Activated CD4-positive, alpha-beta T cell treated with anti-CD3 and anti-CD28 coated beads, Interleukin-2, amount 50 U/mL, for 1 hour (primary cell): ENCODE measurements at places on chromosomes 3 and 15.

DNA sequence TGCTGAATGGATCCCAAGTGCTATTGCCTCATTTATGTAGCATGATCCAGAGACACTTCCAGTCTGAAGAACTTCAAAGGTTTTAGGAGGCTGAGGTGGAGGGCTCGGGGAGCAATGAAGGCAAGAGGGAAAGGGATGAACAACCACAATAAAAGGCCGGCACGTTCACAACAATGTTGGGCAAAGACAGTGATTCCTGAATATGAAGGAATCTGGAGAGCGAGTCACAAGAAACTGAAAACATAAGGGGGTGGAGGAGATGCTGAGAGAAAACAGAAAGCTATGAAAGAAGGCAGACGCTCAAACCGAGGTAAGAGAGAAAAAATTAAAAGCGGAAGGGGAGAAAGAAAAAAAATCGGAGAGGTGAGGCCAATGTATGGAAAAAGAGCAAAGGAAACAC is 120.1 kb downstream of the GREM1 start:
- DNase-seq = no peak

DNA sequence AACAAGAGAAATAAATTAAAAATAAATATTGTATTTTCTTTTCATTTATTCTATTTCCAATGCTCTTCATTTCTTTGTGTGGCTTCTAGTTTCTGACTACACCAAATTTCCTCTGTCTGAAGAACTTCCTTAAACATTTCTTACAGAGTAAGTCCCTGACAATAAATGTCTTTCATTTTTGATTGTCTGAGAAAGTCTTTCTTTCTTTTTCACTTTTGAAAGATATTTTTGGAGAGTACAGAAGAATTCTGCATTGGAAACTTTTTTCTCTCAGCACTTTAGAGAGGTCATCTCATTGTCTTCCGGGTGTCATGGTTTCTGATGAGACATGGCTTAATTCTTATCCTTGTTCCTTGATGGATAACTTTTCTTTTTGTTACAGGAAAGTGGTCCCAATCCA is 119.6 kb downstream of the MOBP start:
- no peak for DNase-seq

GRCh38 chr3:13235079-13235478 is 161.8 kb upstream of the IQSEC1 start:
- no peak for DNase-seq

DNA sequence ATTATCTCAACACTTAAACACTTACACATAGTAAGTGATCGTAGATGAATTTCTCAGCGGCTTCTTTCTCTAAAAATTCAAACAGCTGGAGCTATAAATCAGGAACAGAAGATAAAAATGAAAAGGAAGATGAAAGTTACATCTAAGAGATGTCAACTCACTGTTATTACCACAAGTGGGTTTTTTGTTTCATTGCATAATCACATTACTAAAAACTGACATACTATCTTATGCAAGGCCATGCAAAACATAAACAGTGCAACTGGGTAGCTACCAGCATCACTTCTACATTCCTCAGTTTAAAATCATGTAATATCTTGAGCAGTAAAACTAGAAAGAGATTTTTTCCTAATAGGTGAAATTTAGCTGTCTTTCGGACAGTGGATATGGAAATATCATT is 14.9 kb downstream of the MINDY4B start:
- DNase-seq = no peak

DNA sequence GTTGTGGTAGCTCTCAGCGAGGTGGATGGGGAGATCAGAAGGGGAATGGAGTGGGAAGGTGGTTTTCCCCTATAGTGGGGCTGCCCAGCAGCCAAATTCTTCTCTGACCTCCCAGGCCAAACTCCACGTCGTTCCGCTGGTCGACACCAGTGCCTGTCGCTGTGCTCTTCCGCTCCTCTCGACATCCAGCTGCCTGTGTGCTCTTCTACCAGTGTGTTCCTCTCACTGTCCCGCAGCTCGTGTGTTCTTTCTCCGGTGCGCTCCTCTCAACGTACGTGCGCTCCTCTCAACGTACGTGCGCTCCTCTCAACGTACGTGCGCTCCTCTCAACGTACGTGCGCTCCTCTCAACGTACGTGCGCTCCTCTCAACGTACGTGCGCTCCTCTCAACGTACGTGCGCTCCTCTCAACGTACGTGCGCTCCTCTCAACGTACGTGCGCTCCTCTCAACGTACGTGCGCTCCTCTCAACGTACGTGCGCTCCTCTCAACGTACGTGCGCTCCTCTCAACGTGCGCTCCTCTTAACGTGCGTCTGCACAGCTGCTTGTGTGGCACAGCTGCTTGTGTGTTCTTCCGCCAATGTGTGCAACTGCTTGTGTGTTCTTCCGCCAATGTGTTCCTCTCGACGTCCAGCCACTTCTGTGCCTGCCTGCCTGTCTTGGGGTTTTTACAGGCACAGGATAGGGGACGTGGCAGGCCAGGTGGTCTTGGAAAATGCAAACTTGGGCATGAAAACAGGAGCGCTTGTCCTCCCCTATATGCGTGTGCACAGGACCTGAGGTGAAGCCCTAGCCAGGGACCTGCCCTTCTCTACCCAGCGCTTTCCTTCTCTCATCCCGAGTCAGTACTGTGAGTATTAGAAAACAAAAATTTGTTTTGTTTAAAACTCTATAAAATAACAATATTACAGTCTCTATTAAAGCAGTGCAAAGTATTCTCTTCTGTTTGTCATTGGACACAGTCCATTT is 991.1 kb downstream of the GBE1 start:
- DNase-seq = no peak

DNA sequence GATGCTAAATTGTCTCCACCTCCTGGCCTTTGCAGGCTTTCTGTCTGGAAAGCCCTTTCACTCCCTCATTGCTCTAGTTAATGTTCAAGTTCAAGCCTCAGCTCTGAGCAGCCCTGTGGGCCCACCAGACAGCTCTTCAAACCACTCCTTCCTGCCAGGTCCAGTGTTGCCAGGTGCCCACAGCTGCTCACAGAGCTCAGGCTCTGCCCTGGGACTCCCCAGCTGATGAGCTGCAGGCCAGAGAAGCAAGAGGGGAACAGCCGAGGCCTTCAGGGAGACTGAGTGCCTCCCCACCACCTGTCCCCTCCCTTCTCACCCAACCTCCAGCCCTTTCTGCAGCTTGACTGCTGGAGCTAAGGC is 1.3 kb upstream of the ZBTB47 start:
- DNase-seq = no peak

- no peak for DNase-seq
Observed at GRCh38 chr3:142987080-142987700, 14.2 kb upstream of the U2SURP start.

DNA sequence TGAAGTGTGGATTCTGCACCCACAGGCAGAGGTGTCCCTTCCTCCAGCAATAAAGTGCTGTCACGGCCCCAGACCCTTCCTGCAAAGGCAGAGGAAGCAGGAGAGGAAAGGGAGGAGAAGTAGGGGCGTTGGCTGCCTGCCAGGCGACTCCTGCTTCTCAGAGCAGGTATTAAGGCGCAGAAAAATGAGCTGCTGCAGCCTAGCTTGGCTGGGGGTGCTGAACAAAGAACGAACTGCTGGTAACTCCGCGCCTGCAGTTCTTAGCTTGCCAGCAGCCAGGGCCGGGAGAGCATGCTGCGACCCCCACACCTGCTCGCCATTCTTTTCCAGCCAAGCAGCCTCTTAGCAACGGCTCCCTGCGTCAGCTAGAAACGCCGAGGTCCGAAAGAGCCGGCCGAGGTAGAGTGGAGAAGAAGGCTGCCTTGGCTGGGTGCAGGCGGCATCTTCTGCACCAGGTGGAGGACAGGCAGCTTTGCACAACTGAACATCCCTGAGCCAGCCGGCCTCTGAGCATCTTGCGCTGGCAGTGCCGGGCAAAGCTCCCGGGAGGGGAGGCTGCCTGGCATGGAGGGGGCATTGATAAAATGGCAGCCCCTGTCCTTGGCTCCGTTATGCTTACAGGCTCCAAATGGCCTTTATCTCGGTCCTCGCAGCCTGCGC is 296.0 kb downstream of the MEX3B start:
- no peak for DNase-seq

DNA sequence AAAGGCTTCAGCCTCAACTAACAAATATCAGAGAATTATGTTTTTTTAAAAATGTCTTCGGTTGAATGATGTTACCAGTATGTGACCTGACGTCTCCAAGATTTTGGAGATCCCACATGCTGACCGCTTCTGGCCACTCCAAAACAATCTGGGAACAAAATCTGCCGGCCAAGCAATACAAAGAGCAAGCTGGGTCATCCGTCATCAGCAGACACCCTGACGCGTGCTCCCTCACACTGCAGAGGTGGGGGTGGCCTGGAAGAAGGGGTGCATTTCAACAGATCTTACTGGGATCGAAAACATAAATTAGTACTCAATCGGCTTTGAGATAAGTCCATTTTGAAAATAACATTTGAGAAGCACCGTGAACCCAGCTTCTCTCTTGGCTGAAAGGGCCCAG is 33.6 kb downstream of the HES1 start:
- no peak for DNase-seq

DNA sequence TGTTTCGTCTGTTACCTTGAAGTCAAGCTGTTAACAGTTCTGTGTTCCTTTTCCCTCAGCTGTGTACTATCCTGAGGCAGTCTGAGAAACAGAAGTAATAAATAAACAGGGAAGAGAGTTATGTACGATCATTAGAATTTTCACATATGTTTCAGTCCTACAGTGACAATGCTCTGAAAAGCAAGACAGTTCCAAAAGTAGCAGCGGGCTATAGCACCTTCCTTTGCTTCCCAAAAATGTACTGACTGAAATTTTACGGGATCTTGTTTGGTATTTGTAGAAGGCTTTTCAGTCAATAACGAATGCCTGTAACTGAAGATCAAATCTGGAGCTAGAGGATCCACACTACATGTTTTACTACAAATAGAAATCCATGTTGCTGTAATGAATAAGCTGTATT is 428.1 kb downstream of the PYDC2 start:
- no peak for DNase-seq

DNA sequence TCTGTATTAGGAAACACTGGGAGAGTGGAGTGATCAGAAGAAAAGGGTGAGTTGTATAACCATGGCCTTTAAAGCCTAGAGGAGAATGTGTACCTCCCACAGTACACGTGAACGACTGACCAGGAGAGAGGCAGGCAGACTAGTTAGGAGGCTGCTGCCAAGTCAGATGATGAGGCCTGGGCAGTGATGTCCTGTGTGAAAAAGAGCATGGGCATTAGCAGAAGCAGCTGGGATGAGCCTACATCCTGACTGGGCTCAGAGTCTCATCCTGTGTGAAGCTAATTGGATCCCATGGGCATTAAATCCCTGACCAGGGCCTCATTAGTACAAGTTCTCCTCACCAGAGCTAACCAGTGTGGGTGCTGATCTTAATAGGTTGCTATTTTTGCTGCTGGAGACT is 89.1 kb upstream of the SLC2A2 start:
- no peak for DNase-seq

DNA sequence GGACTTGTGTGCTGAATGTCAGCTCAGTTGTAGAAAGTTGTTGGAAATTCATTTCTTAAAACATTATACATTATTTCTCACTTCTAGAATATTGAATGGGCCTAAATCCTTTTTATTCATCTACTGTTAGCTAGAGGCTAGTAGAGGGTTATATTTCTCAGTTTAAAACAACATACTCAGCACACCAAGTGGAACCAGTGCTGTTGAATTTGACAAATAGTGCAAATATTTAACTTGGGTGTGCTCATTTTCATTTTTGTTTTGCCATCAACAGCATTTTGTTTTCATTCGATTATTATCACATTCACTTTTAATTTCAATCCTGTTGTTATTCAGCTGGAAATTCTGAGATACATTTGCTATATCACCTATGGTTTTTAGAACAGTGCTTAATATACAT is 269.4 kb upstream of the PEX5L start:
- no peak for DNase-seq

- no peak for DNase-seq
Observed at GRCh38 chr3:123070510-123070909, 3.7 kb downstream of the PDIA5 start.

DNA sequence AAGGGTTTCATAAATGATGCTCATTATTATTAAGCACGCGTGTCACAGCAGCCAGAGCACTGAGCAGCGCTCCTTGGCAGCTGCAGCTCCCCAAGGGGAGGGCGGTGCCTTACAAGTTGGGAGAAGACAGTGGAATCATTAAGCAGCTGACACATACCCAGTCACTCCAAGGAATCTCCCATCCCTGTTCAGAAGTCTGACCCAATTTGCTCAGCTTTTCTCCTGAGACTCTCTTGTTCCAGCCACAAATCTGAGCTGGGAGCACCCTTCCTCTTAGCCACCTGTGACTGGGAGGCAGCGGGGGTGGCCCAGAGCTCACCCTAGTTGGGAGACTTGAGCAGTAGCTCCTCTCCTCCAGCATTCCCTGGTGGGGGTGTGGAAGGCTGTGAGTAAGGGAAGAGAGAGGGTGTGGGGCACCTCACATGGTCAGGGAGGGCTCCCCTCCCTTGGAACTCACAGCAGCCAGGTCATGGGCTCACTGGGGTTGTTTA is 64.3 kb downstream of the DUT start:
- DNase-seq = no peak

GRCh38 chr3:125271127-125271526 is 58.6 kb upstream of the SLC12A8 start:
- DNase-seq = no peak

GRCh38 chr15:62121273-62122015 is 43.6 kb downstream of the C2CD4B start:
- no peak for DNase-seq

DNA sequence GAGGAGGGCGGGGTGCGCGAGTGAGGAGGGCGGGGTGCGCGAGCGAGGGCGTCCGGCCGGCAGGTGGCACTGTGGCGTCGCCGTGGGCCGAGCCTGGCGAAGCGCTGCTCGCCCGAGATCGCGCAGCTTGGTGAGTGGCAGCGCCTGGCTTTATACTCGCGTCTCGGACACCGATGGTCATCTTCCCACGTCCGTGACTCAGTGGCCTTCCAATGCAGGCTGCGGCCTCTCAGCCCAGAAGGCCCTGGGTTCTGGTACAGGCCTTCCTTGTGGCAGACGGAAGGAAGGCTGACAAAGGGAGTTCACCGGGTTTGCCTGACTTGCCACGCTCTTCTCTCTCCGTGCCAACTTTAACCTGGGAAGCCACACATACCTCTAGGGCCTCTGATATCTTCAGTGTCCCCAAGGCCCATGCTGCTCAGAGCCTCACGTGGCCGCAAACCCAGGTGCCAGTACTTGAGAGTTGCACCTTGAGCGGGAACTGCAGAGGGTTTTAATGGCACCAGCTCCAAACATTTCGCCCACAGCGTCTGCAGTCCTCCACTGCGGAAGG is 195.3 kb upstream of the LYSMD4 start:
- peak; percentile 89 for DNase-seq
